ENCODE measurements at places on chromosomes 5 and 9.

DNA sequence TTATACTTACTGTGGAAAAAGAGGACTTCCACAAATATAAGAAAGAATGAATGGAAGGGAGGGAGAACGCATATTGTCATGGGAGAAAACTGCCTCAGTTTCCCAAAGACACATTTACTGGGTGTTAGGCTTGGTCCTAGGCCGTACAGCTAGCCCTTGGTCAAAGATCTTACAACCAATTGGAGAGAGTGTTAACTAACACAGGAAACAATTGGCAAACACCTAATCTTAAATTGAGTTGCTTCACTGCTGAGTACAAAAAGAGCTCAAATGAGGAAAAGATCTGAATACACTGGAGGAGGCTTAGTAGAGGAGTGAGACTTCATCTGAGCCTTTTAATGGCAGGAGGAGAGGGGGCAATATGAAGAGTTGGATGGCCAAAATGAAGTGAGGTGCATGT is 161.7 kb downstream of the GLIS3 start:
- no peak for DNase-seq

- DNase-seq = no peak
Observed at GRCh38 chr5:105807290-105807689, 1863.4 kb downstream of the EFNA5 start.

- DNase-seq = no peak
Observed at GRCh38 chr5:126053630-126054029, 369.6 kb upstream of the GRAMD2B start.

DNA sequence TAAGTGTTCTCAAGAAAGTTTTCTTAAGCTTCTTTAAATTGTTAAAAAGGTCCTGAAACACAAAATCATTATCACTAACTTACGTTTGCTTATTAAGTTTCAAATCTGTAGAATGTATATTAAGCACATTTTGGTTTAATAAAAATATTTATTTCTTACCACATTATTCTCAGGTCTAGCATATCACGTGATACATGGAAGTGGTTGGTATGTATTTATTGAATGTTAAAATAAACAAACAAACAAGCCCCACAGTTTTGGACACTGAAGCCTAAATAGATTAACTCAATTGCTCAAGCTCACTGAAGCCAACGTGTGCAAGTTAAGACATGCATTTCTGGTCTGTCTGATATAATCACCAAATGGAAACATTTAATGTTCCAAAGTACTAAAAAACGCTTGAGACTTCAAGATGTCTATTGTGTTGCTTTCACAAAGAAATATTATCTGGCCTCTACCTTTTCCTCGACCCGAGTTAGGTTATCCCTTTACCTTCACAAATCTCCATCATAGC is 1136.9 kb downstream of the TAF11L14 start:
- no peak for DNase-seq

GRCh38 chr9:14383294-14383693 is 69.4 kb upstream of the NFIB start:
- no peak for DNase-seq
